ENCODE measurements at places on chromosomes 16 and 17.
A peak's percentile ranks its signal among the peaks of the same experiment; 100 is the strongest.

DNA sequence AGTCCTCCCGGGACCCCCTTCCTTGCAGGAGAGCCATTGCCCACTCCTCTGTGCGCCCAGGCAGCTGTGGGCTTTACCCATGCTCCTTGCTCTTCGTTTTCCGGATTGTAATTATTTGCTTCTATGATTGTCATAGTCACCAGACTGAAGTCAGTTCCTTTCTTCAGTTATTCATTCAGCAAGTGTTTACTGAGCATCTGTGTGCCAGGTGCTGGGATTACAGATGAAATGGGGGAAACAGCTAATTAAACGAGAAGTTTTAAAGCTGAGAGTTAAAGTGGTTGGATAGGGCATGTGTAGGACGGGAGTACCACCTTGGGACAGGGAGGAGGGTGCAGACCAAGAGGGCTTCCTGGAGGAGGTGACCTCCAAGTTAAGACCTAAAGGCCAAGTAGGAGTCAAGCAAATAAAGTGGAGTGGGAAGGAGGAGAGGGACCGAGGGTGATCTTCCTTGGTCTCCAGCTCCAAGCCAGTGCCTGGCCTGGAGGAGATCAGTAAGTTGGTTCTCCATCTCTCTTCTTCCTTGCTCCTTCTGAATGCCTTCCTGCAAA, 126.6 kb downstream of the OR1D5 start:
- DNase-seq: no peak

GRCh38 chr17:63681530-63681929, 18.4 kb downstream of the LIMD2 start:
- no peak for DNase-seq

DNA sequence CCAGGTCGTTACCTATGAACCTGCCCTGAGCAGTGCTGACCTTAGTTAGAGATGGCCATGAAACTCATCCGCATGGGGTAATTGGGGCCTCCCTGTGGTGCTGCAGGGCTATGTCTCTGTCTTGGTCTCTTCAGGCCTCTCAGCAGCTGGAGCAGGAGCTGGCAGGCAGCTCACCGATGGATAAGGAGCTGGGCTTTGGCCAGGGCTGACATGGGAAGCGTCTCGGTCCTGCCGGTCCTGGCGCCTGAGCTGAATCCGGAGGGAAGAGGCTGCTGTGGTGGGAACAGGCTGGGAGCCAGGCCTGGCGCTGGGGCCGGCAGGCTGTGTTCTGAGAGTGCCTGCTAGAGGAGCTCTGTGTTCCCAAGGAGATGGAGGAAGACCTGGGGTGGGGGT, 10.1 kb downstream of the IL32 start:
- no peak for DNase-seq

DNA sequence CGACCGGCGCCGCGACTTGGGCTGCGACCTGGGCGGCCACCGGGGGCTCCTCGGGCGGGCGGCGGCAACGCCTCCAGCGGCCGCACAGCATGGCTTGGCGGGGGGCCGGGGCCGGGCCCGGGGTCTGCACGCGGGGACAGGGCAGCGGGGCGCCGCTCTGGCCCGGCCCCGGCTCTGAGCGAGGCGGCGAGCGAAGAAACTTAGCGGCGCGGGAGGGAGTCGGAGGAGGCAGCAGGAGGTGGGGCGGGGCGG, at the start of gene PLCD3:
Gene PLCD3 (minus strand): TSS at position 196 of the 252 bp plus-strand sequence. CDS start 105 bp downstream, at position 91.
- no peak for DNase-seq

GRCh38 chr17:19724501-19725420, 8.4 kb upstream of the SLC47A2 start:
- no peak for DNase-seq

DNA sequence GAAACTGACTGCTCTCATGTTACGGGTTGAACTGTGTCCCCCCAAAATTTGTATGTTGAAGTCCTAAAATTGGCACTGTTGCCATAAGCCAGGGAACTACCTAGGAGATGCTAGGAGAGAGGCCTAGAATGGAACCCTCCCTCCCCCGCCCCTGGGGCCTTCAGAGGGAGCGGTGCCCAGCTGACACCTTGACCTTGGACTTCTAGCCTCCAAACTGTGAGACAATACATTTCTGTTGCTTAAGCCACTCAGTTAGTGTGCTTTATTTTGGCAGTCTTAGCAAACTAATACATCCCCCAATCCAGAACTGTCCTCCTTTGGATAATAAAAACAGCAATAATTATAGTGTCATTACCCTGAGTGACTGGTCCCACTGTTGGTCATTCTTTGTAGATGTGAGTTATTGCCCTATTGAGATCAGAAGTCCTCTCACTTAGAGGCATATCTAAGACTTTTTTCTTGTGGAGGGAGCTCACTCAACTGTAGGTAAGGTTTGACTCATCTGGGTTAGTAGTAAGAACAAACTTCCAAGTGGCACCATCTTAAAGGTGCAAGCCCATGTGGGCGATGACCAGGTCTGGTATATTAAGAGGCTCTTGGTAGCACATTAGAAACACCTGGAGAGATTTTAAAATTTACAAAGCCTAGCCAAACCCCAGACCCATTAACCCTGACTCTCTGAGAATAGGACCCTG, 93.0 kb upstream of the HLF start:
- no peak for DNase-seq

DNA sequence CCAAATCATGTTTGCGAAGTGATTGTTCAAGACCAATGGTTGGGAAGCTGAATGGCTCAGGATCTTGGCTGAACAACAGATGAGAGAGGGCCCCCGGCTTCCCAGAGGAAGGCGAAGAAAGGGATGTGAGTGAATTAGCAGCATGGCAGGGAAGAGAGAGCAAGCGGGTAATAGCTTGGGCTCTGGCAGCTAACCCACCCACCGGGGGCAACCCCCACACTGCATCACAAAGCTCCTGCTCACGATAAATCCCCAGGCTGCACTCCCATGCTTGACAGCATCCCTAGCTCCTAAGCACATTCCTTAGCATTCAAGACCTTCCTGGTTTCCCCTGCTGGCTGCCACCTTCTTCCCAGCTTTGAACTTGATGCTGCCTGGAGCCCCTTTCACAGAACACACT, 26.2 kb upstream of the EMP2 start:
- no peak for DNase-seq

DNA sequence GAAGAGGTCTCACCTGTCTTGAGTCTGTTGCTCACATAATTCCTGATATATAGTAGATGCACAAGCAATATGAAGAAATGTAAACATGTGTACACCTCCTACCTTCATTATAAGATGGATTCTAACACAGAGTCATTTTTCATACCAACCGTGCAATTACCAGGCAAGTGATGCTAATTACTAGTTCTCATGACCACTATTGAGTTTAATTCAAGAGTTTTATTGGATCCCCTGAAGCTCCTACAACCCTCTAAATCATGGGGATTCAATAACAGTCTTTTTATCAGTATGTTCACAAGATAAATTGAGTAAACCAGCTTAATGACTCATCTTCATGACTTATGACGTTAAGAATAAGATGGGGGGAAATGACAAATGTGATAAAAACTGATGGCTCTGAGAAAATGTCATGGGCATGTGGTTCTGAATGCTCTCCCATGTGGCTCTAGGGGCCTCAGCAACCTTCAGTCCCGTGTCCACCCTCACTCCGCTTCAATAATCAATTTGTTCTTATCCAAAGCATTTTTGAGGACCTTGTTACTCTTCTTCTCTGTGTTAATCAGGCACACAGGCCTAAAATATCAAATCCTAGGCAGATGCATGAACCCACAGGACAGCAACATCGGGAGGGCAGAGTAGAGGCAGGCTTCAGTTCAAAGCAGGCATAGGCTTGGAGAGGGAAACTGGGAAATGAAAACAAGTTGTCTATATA, 42.8 kb downstream of the PRAC1 start:
- DNase-seq: no peak

GRCh38 chr17:65029605-65030336, 26.8 kb downstream of the GNA13 start:
- no peak for DNase-seq

- no peak for DNase-seq
These were observed 4.0 kb downstream of the HAGHL start for GRCh38 chr16:730666-731509.

DNA sequence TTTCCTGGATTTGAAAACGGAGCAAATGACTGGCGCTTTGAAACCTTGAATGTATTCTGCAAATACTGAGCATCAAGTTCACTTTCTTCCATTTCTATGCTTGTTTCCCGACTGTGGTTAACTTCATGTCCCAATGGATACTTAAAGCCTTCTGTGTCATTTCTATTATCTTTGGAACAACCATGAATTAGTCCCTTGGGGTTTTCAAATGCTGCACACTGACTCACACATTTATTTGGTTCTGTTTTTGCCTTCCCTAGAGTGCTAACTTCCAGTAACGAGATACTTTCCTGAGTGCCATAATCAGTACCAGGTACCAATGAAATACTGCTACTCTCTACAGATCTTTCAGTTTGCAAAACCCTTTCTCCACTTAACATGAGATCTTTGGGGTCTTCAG, 32.3 kb downstream of the BRCA1 start:
- no peak for DNase-seq

GRCh38 chr17:60301649-60302048, 90.3 kb downstream of the USP32 start:
- DNase-seq: no peak

DNA sequence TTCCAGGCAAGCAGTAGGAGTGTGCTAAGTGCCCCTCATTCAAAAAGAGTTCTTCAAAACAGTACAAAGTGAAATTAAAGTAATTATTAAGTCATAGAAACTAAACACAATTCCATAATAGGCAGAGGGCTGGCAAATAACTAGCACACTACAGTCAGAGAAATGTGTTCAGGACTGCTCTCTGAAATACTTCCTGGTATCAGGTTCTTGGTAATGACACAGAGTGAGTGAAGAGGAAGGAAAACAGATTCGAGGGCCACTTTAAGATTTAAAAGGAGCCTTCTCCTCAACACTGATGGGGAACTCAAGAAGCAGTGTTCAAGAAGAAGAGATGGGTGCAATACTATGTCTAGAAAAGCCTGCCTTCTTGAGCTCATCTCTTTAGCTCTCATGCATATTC, 139.2 kb downstream of the TOX3 start:
- no peak for DNase-seq

- DNase-seq: no peak
These were observed 13.0 kb downstream of the PCTP start for GRCh38 chr17:55763856-55764255.

DNA sequence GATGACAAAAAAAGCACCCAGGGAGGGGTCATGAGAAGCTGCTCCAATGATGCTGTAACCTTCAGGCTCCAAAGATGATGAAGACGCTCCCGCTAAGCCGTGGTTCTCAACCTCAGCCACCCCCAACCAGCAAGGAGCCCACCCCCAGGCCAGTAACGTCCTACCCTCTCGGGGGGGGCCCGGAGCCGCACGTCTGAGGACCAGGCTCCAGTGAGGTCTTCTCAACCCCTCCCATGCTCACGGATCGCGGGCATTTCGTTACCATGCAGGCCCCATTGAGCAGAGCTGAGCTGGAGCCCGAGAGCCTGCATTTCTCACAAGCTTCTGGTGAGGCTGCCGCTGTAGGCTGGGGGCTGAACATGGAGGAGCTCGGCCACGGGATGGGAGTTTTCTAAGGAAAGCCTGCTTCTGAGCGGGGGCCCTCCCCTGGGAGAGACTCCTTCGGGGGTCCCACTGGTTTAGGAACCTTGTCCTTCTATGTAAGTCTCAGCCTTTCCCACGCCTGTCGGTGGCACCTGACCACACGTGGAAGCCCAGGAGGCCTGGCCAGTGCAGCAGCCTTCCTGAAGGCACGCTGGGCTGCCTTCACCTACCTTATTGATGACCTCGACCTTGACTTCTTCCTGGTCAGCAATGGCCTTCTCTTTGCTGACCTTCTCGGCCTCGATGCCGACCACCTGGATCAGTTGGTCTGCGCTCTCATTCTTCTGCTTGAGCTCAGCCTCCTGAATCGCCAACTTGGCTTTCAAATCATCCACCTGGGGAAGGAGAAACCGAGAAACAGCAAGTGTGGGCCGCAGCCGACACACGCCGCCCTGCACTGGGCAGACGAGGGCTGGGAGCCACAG, 82.7 kb downstream of the PGS1 start:
- no peak for DNase-seq

DNA sequence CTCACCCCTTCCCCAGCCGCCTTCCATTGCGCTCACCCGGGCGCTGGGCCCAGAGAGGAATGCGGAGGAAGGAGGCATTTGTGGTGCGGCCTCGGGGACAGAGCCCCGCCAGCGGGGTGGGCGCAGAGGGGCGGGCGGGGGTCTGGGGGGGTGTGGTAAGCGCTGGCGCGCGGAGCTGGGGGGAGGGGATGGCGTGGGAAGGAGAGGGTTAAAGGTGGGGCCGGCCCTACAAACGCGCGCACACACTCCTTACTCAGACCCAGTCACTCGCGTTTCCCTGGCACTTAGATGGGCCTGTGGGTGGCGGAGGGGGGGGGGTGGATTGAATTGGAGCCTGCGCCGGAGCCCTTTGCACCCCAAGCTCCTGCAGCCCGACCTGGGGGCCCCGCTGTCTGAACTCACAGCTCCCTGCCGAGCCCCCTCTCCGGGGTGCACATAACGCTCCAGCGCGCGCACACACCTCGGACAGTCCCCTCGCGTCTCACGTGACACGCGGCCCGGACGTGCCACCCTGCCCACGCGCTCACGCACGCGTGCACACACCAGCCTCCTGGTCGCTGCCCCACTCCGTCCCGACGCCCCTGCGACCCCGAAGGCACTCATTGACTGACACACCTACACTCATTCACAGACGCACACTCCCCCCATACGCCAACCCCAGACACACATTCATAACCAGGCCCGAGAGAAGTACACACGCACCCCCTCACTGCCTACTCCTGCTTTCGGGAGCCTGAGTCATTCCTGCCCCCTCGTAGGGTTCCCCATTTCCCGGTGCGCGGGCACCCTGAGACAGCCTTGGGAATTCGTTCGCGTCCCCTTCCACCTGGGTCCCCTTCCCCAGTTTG, 844 bp downstream of the TBKBP1 start:
- no peak for DNase-seq

DNA sequence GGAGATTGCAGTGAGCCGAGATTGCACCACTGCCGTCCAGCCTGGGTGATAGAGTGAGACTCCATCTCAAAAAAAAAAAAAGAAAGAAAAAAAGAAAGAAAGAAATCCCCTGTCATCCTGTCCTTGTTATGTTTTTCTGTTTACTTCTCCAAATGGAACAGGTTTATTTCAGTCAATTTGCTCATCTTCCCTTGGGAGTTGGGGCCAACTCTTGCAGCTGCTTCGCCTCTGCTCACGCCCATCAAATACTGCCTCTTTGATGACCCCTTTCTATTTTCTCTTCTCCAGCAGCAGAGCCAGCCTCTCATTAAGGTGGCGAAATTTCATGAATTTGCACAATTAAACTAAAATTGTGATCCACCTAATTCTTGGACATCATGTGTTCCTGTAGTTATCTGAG, 173.4 kb downstream of the ZNF18 start:
- no peak for DNase-seq

GRCh38 chr17:75024686-75025397, 12.4 kb downstream of the MRPL58 start:
- no peak for DNase-seq

GRCh38 chr17:39238311-39238972, 12.7 kb upstream of the STAC2 start:
- DNase-seq: peak; percentile 46

Data from T1000 (cell line).